Adrenal gland (tissue), 19 donors: ENCODE measurements at places on chromosomes 12 and 14. TPM values are rescaled to one million over a fixed set of nuclear protein-coding genes. Genes with fewer than 3 reads are reported as not detected.

GLIPR1L1 gene
- not detected for total RNA-seq

NTF3 gene
- total RNA-seq = not detected

ZDHHC22 gene
- total RNA-seq = 0.28 TPM

OR6C3 gene
- not detected for total RNA-seq

LRFN5 gene
- 12.7 TPM for total RNA-seq

CTSG gene
- total RNA-seq = not detected

P2RX2 gene
- not detected for total RNA-seq

VRTN gene
- not detected for total RNA-seq

IL26 gene
- not detected for total RNA-seq

RNF212B gene
- total RNA-seq = not detected

GRCh38 chr14:92914087-92914656 is 8.8 kb upstream of the CHGA start:
- no peaks in the 10 kb centered on the region for H3K4me1 ChIP-seq
- no peak overlapping the region for H3K4me3 ChIP-seq
- DNase-seq = peak; percentile 25
- H3K36me3 ChIP-seq = no peaks in the 10 kb centered on the region
- H3K27ac ChIP-seq = no peak overlapping the region
- H3K27me3 ChIP-seq = no peaks in the 10 kb centered on the region

DNA sequence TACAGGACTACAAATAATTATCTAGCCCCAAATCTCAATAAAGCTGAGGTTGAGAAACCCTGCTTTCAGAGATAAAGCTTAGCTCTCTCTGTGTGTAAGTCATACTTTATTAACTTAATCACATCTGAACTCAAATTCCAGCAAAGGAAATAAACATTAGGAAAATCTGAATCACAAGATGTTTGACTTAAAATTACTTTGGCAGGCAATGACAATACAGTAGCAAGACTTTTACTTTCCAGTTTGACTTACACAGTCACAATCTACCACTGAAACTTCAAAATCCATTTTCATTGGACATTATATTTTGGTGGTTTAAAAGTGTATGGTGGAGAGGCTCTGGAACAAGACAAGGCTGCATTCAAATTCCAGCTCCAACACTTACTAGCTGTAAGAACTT is 11.4 kb downstream of the TMEM116 start:
- H3K36me3 ChIP-seq = no peaks in the 10 kb centered on the region
- H3K4me1 ChIP-seq = peaks cover 28% of the 10 kb centered on the region
- H3K27me3 ChIP-seq = no peaks in the 10 kb centered on the region
- no peak for DNase-seq
- H3K4me3 ChIP-seq = no peak overlapping the region

- no peaks in the 10 kb centered on the region for H3K36me3 ChIP-seq
- H3K27me3 ChIP-seq = no peaks in the 10 kb centered on the region
- H3K4me1 ChIP-seq = peaks cover 32% of the 10 kb centered on the region
- H3K27ac ChIP-seq = peak overlapping the region; percentile 61
- H3K4me3 ChIP-seq = no peak overlapping the region
Observed at GRCh38 chr14:58280954-58281787, 17.2 kb upstream of the ARID4A start.

DNA sequence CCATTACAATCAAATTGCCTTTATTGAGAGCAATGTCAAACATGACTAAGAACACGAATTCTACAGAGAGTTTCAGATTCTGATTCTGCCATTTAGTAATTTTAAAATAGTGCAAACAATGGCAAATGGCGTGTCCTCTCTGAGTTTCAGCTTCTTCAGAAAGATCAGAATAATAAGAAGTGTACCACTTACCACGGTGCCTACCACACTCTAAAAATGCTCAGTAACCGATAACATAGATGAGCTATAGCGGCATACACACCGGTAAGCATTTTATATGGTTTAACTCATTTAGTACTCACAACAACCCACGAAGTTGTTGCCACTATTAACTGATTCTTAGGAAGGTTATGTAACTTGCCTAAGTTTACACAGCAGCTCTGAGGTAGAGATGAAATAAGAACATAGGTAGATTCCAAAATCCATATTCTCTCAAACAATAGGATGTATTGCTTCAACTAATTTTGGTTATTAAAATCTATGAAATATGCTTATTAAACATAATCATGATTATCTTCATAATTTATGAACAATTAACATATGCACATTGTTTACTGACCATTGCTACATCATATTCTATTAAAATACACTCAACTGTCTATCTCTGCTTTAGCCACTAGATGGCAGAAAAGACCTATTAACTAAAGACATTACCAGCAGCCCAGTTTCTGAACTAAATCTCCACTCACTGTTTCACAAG is 38.3 kb downstream of the SLC6A15 start:
- H3K4me1 ChIP-seq = no peaks in the 10 kb centered on the region
- no peak for DNase-seq
- no peaks in the 10 kb centered on the region for H3K27me3 ChIP-seq
- H3K27ac ChIP-seq = no peak overlapping the region

- no peak for DNase-seq
- H3K27me3 ChIP-seq = no peaks in the 10 kb centered on the region
- H3K27ac ChIP-seq = no peak overlapping the region
- H3K36me3 ChIP-seq = no peaks in the 10 kb centered on the region
- no peaks in the 10 kb centered on the region for H3K4me1 ChIP-seq
Observed at GRCh38 chr12:40598073-40598472, 94.2 kb upstream of the CNTN1 start.

DNA sequence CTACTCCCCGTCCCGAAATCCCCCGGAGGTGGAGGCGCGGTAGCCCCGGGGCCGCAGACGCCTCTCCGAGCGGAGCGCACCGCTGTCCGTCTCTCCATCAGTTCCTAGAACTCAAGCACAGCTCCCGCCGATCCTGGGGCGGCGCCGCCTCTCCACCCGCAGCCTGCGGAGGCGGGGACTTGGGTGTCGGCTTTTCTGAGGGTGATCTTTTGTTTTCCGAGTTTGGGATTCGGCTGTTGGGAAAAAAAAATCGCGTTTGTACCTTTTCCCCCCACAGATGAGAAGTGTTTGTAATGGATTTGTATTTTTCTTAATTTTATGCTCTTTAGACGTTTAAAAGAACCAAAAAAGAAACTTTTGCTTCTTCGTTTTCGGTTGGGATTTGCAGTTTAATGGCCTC is 26.6 kb downstream of the LRCOL1 start:
- no peaks in the 10 kb centered on the region for H3K27me3 ChIP-seq
- H3K36me3 ChIP-seq = no peaks in the 10 kb centered on the region
- H3K4me1 ChIP-seq = no peaks in the 10 kb centered on the region
- H3K27ac ChIP-seq = no peak overlapping the region

DNA sequence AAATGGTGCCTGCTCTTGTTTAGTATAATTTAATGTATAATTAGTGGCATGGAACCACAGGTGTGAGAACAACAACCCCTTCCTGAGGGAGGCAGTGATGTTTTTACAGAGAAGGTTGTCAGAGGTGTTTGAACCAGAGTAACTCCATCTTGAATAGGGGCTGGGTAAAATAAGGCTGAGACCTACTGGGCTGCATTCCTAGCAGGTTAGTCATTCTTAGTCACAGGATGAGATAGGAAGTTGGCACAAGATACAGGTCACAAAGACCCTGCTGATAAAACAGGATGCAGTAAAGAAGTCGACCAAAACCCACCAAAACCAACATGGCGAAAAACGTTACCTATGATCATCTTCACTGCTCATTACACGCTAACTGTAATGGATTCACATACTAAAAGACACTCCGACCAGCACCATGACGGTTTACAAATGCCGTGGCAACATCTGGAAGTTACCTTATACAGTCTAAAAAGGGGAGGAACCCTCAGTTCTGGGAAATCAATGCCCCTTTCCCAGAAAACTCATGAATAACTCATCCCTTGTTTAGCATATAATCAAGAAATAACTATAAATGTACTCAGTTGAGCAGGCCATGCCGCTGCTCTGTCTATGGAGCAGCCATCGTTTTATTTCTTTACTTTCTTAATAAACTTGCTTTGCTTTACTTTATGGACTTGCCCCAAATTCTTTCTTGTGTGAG is 47.8 kb upstream of the LTA4H start:
- H3K27ac ChIP-seq = no peak overlapping the region
- no peaks in the 10 kb centered on the region for H3K27me3 ChIP-seq
- DNase-seq = no peak
- H3K36me3 ChIP-seq = no peaks in the 10 kb centered on the region

GRCh38 chr14:101726295-101726953 is 35.1 kb upstream of the PPP2R5C start:
- H3K4me1 ChIP-seq = peaks cover 5% of the 10 kb centered on the region
- no peaks in the 10 kb centered on the region for H3K27me3 ChIP-seq
- H3K36me3 ChIP-seq = no peaks in the 10 kb centered on the region
- H3K27ac ChIP-seq = no peak overlapping the region
- H3K4me3 ChIP-seq = no peak overlapping the region

GRCh38 chr14:94770815-94771157 is 873 bp upstream of the GSC start:
- no peak overlapping the region for H3K4me3 ChIP-seq
- no peak for DNase-seq
- no peak overlapping the region for H3K27ac ChIP-seq
- peaks cover 98% of the 10 kb centered on the region for H3K27me3 ChIP-seq
- no peaks in the 10 kb centered on the region for H3K36me3 ChIP-seq

DNA sequence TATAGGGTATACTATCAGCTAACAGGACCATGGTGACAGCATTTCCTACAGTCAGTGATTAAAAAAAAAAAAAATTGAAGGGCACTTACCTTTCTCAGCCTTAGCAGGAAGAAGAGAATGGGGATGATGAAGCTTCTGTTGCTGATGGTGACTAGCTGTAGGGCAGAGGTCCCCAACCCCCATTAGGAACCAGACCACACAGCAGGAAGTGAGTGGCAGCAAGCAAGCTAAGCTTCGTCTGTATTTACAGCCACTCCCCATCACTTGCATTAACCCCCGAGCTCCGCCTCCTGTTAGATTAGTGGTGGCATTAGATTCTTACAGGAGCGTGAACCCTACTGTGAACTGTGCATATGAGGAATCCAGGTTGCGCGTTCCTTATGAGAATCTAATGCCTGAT is 91.3 kb upstream of the USP44 start:
- DNase-seq = no peak
- H3K27me3 ChIP-seq = no peaks in the 10 kb centered on the region
- no peaks in the 10 kb centered on the region for H3K36me3 ChIP-seq
- no peak overlapping the region for H3K27ac ChIP-seq
- no peaks in the 10 kb centered on the region for H3K4me1 ChIP-seq

- no peaks in the 10 kb centered on the region for H3K4me1 ChIP-seq
- H3K36me3 ChIP-seq = no peaks in the 10 kb centered on the region
- H3K27ac ChIP-seq = no peak overlapping the region
Observed at GRCh38 chr14:104595911-104596450, 8.6 kb downstream of the TMEM179 start.

DNA sequence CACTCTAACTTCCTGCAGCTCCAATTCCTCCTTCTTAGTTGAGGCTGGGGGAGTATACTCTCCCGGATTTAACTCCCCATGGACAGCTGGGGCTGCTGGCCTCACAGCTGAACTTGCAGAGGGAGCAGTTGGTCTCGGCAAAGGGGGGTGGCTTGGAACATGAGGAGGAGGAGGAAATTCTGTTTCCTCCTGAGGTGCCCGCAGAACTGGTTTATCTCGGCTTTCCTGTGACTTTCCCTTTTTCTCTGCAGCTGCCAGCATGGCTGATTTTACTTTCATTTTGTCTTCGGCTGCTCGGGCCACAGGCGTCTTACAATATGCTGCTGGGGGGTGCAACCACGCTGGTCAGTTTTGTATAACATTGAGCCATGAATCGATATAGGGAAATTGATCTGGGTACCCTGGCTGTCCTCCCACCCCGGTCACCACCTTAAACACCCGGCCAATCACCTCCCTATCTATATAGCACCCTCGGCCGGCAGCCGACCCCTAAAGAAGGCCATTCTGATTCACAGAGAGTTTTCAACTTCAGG is 1317.6 kb downstream of the TMEM121 start:
- H3K4me3 ChIP-seq = peak overlapping the region; percentile 0
- peaks cover 15% of the 10 kb centered on the region for H3K4me1 ChIP-seq
- no peaks in the 10 kb centered on the region for H3K36me3 ChIP-seq
- H3K27ac ChIP-seq = peak overlapping the region; percentile 60

DNA sequence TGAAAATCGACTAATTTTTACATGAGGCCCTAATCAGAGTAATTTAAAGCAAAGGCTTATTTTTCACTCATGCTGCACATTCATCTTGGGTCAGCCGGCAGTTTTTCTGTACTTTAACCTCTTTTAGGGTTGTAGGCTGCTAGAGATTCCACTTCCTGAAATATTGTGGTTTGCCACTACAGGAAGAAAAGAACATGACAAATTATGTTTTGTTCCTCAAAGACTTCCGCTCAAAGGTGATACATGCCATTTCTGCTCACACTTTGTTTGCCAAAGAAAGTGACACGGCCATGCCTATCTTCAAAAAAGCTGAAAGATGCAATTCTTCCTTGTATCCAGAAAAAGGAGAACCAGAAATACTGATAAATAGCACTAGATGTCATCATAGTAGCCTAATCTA is 183.4 kb upstream of the PPFIA2 start:
- H3K4me1 ChIP-seq = no peaks in the 10 kb centered on the region
- no peaks in the 10 kb centered on the region for H3K36me3 ChIP-seq
- H3K4me3 ChIP-seq = no peak overlapping the region

DNA sequence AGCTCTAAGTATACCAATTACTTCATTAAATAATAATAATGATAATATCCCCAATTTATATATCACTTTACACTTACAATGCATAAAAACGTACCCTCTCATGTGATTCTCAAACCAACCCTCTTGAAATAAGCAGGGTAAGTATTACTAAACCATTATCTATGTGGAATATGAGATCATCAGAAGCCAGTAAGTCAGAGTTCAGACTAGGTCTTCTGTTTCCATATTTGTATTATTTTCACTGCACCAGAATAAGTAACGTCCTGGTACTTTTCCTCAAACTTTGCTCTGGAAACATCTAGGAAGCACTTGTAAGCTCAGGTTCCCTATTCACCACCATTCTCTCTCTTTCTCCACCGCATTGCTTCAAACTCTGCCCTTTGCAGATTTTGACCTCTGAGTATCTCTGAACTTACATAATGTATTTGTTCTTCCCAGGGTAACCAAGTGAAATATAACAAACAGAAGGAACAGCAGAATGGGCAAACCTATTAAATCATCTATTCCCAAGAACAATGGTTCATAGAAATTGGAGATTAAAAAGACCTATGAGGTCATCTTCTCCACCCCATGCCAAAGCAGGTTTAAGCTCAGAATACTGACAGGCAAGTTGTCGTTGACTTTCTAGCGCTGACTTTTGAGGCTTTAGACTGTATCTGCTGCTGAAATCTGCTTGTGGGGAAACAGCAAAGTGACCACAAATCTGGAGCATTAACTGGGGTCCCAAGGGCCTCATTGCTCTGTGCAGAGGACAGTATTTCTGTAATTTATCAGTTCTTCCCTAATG is 161.3 kb upstream of the FAR2 start:
- H3K4me3 ChIP-seq = no peak overlapping the region
- no peaks in the 10 kb centered on the region for H3K4me1 ChIP-seq
- no peaks in the 10 kb centered on the region for H3K36me3 ChIP-seq
- no peak for DNase-seq

GRCh38 chr14:70527501-70528105 is 7.2 kb downstream of the ADAM20 start:
- H3K27me3 ChIP-seq = no peaks in the 10 kb centered on the region
- no peak overlapping the region for H3K27ac ChIP-seq

- H3K27me3 ChIP-seq = no peaks in the 10 kb centered on the region
- H3K36me3 ChIP-seq = no peaks in the 10 kb centered on the region
- peaks cover 9% of the 10 kb centered on the region for H3K4me1 ChIP-seq
- H3K4me3 ChIP-seq = peak overlapping the region; percentile 61
- no peak for DNase-seq
Observed at GRCh38 chr12:103840462-103840875, 565 bp downstream of the NT5DC3 start.
